ENCODE measurements at places on chromosomes 2 and 18.

DNA sequence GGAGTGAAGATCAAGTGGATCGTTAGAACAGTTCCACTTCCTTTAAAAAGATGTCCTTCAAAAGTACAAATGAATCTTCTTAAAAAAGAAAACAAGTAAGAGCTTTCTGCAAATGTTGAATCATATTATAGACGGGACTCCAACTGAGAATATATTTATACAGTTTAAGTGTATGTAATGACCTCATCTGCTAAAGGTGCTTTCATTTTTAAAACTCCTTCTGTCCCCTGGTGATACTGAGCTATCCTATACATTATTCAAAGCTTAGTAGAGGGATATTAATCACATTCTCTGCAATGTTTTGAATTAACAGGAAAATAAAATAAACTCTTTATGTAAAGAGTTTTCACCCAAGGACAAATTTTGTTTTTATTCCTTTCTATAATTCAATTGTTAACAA, 420.7 kb upstream of the SLC8A1 start:
- no peak for DNase-seq

- no peak for DNase-seq
These were observed 87.0 kb upstream of the MAP4K3 start for GRCh38 chr2:39524061-39524460.

- DNase-seq: no peak
These were observed 111.9 kb downstream of the OSR1 start for GRCh38 chr2:19246496-19246895.

DNA sequence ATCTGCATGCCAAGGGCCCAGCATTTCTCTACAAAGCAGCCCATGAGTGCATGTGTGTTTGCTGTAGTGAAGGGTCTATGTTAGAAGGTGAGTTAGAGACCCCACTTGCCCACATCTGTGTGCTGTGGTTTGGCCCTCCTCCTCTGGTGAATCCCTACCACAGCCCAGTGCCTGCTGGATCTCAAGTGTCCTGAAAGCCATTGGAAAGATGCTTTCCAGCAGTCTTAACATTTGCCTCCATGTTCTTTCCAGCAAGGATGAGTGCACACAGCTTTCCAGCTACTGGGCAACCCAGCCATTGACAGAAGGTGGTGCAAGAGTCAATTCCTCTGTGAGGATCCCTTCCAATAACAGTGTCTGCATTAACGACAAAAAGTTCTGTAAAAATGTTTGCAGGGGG, 13.6 kb downstream of the CRIM1 start:
- no peak for DNase-seq

DNA sequence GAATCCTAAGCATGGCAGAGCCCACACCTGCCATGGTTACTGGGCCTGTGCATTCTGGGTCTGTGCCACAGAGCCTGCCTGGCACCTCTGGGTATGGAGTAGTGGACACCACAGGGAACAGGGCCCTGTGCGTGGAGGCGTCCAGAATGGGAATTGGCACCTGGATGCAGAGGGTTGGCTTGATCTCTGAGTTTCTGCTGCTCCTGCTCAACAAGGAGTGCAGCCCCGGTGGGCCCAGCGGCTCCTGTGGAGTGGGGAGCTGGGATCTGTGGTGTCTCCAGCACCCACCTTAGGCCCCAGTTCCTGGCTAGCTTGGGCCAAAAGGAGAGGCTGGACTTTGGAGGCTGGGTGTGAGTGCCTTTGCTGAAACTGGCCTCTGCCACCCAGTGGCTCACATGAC, 7.9 kb upstream of the ANKRD62 start:
- no peak for DNase-seq

DNA sequence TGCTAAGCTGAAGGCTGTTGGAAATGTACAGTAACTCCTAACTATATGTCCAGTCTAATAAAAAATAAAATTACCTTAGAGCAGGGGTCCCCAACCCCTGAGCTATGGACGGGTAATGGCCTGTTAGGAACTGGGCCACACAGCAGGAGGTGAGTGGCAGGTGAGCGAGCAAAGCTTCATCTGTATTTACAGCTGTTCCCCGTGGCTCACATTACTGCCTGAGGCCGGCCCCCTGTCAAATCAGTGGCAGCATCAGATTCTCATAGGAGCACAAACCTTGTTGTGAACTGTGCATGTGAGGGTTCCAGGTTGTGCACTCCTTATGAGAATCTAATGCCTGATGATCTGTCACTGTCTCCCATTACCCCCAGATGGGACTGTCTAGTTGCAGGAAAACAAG, 73.1 kb upstream of the CXCR4 start:
- no peak for DNase-seq

DNA sequence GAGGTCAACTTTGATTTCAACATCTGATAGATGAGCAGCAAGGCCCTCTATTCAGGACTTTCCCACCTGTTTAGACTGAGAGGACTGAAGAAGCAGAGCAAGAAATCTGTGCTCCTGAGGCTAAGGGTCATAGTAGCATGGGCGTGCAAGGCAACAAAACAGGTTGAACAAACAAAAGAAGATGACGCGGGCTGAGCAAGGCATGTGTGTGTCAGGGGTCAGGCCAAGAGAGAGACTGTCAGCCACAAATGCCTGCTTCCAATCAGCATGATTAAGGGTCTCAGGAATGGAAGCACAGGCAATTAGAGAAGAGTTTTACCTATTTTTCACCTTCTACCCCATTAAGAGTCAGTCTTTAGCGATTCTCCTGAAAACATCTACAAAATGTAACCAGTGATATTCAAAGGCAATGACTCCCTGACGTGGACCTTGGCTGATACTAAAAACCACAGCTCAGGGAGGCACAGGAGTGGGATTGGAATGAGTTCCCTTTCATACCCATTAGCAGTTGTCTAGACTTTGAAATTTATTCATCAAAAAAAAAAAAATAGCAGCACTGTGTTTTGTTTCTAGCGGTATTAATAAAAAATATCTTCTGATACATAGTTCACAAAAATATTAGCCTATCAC, 81.9 kb downstream of the DYNAP start:
- DNase-seq: peak; percentile 20

DNA sequence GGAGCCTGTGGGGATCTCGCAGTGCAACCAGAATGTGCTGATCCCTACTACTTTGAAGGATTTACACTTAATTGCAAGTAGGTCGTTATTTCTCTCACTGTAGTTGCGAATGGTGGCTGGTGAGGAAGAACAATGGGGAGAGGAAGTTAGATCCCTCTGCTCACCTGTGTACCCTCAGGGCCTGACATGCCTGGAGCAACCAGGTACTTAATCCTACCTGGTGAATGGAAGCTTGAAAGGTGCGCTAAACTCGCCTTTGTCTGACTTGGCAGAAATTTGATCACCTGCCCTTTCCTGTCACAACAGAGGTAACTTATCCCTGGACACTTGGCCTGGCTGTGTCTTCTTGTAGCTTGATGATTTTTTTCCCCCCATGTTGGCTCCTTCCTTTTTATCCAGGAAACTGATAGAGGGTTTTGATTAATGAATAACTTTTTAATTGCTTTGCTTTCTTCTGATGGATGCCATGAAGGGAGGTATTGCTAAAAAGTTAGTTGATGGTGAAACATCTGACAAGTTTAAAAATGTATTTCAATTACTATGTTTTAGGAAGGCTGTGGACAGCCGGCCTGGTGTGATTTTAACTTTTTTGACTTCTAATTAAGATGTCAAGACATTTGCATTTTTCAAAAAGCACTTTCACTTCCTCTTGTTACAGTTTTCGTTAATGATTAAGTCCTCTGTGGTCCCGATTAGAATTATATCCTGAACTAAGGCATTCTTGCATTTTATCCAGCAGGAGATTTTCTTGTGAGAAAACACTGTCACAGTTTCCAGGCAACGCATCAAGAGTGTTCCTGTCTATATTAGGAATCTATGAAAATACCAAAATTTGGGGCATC, 9.2 kb downstream of the SGPP2 start:
- no peak for DNase-seq

DNA sequence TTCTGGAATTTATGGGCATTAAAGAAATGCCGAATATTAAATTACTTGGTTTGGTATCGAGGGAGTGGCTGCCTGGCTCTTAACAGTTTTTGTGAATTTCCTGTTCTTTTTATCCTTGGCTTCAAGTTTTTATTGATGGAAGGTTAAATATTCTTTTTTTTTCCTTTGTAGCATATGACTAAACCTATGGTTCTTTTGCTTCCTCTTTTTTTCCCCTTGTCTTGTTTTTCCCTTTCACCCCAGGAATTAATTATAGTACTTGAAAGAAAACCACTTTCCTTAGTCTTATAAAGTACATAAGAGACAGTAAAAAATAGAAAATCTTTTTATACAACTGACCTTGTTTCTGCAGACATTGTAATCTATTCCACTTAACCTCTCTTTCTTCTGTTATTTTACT, 42.4 kb downstream of the MGAT5 start:
- no peak for DNase-seq

- DNase-seq: no peak
These were observed 7.2 kb downstream of the STK36 start for GRCh38 chr2:218679119-218679518.

DNA sequence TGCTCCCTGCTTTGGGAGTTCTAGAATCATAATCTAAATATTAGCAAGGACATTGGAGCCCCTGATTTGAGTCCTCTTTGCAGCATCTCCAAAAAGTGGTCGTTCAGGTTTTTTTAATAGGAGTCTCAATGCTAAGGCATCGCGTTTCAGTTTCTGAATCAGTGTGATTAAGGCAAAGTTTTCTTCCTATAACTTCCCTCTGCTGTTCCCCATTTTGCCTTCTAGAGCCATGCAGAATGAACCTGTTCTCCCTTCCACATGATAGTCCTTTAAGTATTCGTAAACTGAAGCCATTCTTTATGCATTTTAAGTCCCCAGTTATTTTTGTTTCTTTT, 159.5 kb downstream of the PTGR3 start:
- no peak for DNase-seq

DNA sequence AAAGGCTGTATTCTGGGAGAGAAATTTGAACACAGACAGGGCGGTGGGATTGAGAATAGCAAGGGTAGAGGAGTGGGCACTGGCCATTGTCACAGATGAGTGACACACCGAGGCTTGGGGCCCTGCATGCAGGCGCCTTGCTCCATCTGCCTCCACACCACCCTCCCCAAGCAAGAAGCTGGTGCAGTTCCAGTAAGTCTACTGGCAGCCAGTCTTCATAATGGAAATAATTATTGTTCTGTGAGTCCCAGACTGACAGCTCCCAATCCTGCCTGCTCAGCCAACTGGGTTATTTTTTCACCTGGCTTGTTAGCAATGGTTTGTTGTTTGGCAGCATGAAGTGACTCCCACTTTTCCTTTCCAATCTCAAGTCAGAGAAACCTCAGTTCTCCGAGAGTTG, 13.0 kb downstream of the TTC32 start:
- no peak for DNase-seq

DNA sequence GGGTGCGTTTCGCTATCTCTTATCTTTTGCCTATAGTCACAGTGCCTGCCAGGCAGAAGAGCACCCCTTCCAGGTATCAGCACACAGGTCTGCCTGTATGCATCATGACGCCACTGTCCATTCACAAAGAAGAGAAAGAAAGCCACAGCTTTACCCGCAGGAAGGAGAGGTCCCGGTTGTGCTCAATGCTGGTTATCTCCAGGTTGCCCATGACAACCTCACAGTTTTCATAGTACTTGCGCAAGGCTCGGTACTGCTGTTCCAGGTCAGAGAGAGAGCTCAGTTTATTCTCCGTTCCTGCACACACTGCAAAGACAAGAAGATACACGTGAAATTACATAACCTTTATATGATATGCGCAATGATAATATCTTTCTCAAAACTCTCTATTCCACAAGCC, 414.0 kb downstream of the ERBB4 start:
- peak; percentile 42 for DNase-seq

DNA sequence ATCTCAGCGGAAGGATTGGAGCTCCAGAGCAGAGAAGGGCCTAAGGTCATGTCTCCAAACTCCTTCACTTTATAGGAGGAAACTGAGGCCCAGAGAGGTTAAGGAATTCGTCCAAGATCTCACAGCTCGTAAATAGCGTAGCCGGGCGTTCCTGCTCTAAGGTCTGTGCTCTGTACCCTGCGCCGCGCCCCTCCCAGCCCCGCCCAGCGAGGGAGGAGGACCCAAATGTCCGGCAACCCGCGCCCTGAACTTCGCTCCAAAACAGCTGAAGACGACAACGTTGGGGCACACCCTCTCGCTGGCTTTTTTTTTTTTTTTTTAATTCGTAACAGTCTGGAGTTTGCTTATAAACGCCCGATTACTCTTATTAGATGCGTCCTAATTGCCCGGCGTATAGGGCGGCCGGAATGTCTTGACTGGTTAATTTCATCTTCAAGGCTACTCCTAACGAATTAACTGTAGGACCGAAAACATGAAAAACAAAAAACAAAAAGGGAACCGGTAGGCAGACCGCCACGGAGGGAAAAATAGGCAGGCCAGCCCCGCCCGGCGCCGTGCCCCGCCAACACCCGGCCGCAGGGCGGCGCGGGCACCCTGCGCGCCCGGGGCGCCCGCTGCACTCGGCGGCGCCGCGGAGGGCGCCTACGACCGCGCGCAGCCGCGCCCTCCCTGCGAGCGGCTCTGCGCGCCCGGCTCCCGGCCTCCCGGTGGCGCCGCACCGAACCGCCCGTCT, 928 bp upstream of the FOSL2 start:
- peak; percentile 76 for DNase-seq

DNA sequence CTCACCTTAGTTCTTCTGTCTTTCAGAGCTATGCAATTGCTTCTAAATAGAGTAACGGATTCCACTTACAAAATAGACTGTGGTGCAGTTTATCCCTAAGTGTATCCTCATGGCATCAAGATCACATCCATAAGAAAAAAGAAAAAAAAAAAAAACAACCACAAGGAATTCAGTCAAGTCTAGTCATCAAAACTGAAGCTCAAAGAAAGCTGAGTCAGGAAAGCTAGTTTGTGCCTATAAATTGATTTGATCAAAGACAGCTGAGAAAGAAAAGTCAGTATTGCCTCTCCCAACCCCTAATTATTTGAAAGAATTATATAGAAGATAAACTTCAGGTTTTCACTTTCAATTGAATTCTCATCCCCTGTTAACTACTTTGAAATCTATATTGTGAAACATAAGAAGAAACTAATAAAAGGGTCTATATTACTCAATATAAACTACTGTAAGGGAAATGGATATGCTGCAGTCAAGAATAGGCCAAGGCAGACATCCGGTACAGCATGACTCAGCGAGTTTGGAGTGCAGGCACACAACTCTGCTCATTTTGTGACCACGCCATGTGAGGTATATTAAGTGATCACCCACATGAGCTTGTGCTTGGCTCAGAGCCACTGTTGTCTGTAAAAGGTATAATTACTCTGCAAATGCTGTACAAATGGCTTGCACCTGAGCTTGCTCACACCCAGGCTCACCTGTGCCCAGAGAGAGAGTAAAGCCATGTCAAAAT, 568.1 kb upstream of the CRIM1 start:
- no peak for DNase-seq

All from HuH-7 (cell line).